ENCODE measurements at places on chromosomes 11 and 22.
A peak's percentile ranks its signal among the peaks of the same experiment; 100 is the strongest.

GRCh38 chr22:49767355-49768062 is 60.2 kb downstream of the BRD1 start:
- peak; percentile 45 for DNase-seq

DNA sequence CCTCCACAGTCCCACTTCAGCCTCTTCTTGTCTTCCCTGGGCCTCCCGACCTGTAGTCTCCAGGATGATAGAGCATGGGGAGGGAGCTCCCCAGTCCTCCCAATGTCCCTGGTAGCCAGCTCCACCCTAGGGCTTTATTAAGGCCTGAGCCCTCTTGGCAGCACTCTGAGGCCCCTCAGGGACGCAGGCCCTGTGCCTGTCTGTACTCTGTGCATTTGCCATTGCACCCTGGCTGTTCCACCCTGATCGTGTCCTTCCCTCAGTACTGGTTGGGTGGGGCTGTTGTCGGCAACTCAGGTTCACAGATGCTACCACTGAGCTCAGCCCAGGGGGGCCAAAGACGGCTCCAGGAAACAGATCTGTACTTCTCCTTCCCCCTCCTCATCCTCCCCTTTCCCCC is 7.2 kb downstream of the SSTR3 start:
- no peak for DNase-seq

GRCh38 chr11:121268581-121268980 is 24.0 kb upstream of the SC5D start:
- DNase-seq, result no peak

DNA sequence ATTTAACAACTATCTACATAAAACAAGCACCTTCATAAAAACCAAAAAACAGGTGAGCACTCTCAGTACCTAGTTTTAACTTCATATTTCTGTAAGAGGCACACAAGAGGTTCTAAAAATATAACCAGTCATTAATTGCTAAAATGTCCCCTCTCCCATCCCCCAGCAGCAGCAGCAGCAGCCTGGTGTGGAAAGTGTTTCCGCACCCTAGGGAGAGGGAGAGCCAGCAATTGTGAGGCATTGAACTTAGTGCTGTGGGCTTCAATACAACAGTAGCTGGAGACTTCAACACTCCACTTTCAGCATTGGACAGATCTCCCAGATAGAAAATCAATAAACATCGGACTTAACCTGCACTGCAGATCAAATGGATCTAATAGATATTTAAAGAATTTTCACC is 1158.5 kb downstream of the JRKL start:
- DNase-seq, result no peak

DNA sequence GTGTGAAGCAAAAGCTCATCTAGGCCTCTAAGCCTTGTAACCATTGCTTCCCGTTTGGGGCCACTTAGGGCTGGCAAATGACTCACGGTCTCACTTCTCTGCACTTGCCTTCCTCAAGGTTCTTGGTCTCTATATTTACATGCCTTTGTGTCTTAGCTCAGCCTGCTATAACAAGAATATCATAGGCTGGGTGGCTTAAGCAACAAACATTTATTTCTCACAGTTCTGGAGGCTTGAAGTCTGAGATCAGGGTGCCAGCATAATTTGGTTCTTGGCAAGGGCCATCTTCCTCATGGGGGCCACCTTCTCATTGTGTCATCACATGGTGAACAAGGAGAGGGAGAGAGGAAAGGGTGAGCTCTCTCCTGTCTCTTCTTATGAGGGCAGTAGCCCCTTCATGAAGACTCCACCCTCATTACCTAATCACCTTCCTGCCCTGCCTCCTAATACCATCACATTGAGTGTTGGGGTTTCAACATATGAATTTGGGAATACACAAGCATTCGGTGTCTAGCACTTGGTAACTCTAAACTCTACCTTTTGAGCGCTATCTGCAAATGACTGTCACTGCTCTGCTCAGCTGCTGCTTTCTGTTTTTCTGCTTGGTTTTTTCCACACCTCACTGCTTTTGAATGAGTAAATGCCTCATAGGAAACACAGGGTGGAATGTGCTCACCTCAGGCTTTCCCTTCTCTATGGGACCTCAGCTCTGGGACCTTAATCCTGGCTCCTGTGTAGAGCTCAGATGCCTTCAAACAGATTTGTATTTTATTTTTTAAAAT is 16.2 kb upstream of the ME3 start:
- DNase-seq, result no peak

- no peak for DNase-seq
Observed at GRCh38 chr11:1759851-1760220, 3.9 kb downstream of the CTSD start.

- no peak for DNase-seq
Observed at GRCh38 chr11:88861618-88862017, 204.2 kb downstream of the GRM5 start.

- no peak for DNase-seq
Observed at GRCh38 chr11:20047006-20047768, 113.1 kb downstream of the DBX1 start.
